ENCODE measurements at places on chromosomes 16 and 17. TPM values are rescaled to one million over a fixed set of nuclear protein-coding genes. Genes with fewer than 3 reads are reported as not detected.

The GCGR gene
- 0.61 TPM for total RNA-seq

The CD300LB gene
- not detected for total RNA-seq

The USP22 gene
- total RNA-seq: 300 TPM

The NXPH3 gene
- 93.4 TPM for total RNA-seq

The NPIPA3 gene
- 0.37 TPM for total RNA-seq

The CRISPLD2 gene
- 0.03 TPM for total RNA-seq

The PPP1R9B gene
- total RNA-seq: 49.7 TPM

The CTRB1 gene
- total RNA-seq: not detected

The ITGAX gene
- total RNA-seq: 0.03 TPM

The MYCBPAP gene
- total RNA-seq: 1.7 TPM

All from G401 (cell line).